ENCODE measurements at places on chromosomes 7 and 10. TPM values are rescaled to one million over a fixed set of nuclear protein-coding genes. Genes with fewer than 3 reads are reported as not detected.

- H3K4me1 ChIP-seq, result no peaks in the 10 kb centered on the region
- no peaks in the 10 kb centered on the region for H3K36me3 ChIP-seq
- H3K27me3 ChIP-seq, result peaks cover 23% of the 10 kb centered on the region
Measured at GRCh38 chr10:59926086-59926485, 19.7 kb upstream of the CCDC6 start.

The ARID5B gene
- total RNA-seq, result 87.3 TPM

The MYOZ1 gene
- total RNA-seq, result 0.78 TPM

- no peak overlapping the region for H3K27ac ChIP-seq
- no peak overlapping the region for H3K4me3 ChIP-seq
- H3K27me3 ChIP-seq, result peaks cover 13% of the 10 kb centered on the region
- H3K4me1 ChIP-seq, result peaks cover 2% of the 10 kb centered on the region
- no peak for DNase-seq
Measured at GRCh38 chr7:36967387-36967786, 243.1 kb upstream of the AOAH start.

The ZNF853 gene
- total RNA-seq, result 18.3 TPM

- no peak for DNase-seq
- no peaks in the 10 kb centered on the region for H3K4me1 ChIP-seq
- no peak overlapping the region for H3K27ac ChIP-seq
- no peak overlapping the region for H3K4me3 ChIP-seq
- H3K27me3 ChIP-seq, result peaks cover 62% of the 10 kb centered on the region
Measured at GRCh38 chr7:133115596-133115995, 33.7 kb upstream of the CHCHD3 start.

DNA sequence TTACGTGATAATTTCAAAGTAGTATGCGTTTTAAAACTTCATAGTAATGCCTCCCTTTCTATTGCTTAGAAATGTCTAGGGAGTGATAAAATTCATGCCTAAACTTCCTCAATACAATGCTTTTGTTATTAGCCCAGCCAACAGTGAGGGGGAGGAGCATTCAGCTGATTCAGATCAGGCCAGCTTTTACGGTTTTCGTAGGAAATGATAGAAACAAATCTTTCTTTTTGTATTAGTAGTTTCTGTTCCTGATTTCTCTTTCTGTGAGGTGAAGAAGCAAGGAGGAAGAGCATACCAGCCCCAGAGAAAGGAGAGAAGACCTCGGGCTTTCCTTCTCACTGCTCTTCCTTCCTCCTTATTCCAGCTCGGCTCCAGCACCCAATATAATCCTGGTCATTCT is 35.2 kb upstream of the ITPRID1 start:
- H3K36me3 ChIP-seq, result no peaks in the 10 kb centered on the region
- DNase-seq, result no peak
- H3K27ac ChIP-seq, result no peak overlapping the region
- H3K27me3 ChIP-seq, result peaks cover 8% of the 10 kb centered on the region
- no peaks in the 10 kb centered on the region for H3K4me1 ChIP-seq

The KAZALD1 gene
- 43.0 TPM for total RNA-seq

DNA sequence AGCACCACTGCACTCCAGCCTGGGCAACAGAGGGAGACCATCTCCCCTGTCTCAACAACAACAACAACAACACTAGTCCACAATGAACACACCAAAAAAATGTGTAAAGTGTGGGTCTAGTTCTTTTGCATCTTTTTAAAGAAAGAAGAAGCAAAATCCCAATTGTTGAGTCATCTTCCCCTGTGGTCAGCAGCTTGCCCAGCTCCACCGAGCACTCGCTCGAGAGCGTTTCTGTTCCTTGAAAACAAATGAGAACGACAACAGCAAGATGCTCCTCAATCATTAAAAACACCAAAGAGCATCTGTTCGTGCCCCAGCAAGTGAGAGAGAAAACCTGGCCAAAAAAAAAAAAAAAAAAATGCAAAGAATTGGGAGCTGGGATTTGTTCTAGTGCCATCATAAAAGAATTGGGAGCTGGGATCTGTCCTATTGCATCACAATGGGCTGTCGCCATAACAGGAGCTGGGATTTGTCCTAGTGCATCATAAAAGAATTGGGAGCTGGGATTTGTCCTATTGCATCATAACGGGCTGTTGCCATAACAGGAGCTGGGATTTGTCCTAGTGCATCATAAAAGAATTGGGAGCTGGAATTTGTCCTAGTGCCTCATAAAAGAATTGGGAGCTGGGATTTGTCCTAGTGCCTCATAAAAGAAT is 118.1 kb downstream of the PTPRN2 start:
- no peak overlapping the region for H3K4me3 ChIP-seq
- DNase-seq, result no peak
- H3K27ac ChIP-seq, result no peak overlapping the region
- H3K4me1 ChIP-seq, result no peaks in the 10 kb centered on the region

DNA sequence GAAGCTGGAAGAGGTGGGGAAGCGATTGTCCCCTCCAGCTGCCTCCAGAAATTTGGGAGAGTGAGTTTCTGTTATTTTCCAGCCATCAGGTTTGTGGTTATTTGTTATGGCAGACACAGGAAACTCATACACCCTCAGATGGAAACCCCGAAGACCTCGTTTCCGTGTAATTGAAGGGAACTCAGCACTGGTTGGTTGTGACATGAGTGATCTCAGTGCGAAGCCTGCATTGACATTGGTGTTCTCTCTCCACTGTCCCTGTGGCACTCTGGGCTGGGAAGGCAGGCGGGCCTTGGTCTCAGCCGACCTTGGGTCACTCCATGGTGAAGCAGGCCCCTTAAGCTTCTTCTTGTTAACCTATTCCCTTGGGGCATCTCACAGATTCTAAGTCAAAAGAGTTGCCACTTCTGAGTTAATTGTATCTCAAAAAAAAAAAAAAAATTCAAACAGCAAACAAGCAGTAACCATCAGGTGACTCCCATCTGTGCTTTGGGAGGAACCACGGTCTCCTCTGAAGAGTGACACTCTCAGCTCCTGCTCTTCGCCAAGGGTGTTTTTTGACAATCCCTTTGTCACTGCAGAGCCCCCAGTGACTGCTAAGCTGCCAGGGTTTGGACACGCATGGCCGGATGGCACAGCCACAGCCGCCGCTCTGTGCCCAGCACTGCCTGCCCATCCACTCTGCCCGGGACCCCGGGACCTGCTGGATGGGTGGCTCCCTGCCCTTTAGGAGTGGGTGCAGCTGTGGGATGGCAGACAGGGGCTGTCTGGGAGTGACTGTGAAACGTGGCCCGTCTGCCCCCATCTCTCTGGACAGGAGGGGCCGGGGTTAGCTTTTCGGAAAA is 233.6 kb downstream of the PRPF18 start:
- no peaks in the 10 kb centered on the region for H3K27me3 ChIP-seq
- peaks cover 13% of the 10 kb centered on the region for H3K36me3 ChIP-seq
- peaks cover 56% of the 10 kb centered on the region for H3K4me1 ChIP-seq
- H3K27ac ChIP-seq, result peak overlapping the region; percentile 54
- H3K4me3 ChIP-seq, result no peak overlapping the region

The EPHA1 gene
- total RNA-seq, result not detected

The CCDC172 gene
- total RNA-seq, result not detected

DNA sequence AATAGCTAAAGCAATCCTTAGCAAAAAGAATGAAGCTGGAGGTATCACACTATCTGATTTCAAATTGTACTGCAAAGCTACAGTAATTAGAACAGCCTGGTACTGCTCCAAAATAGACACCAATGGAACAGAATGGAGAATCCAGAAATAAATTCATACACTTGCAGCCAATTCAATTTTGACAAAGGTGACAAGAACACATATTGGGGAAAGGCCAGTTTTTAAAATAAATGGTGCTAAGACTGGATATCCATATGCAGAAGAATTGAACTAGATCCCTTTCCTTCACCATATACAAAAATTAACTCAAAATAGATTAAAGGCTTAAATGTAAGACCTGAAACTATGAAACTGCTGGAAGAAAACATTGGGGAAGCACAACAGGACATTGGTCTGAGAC is 748.5 kb downstream of the DNAJB9 start:
- DNase-seq, result no peak
- H3K4me3 ChIP-seq, result no peak overlapping the region
- H3K4me1 ChIP-seq, result no peaks in the 10 kb centered on the region

All from osteocyte (in vitro differentiated cells).